ENCODE measurements at places on chromosomes 7 and 10. TPM values are rescaled to one million over a fixed set of nuclear protein-coding genes. Genes with fewer than 3 reads are reported as not detected.

Gene DYNC1I1
- total RNA-seq: 42.6 TPM

DNA sequence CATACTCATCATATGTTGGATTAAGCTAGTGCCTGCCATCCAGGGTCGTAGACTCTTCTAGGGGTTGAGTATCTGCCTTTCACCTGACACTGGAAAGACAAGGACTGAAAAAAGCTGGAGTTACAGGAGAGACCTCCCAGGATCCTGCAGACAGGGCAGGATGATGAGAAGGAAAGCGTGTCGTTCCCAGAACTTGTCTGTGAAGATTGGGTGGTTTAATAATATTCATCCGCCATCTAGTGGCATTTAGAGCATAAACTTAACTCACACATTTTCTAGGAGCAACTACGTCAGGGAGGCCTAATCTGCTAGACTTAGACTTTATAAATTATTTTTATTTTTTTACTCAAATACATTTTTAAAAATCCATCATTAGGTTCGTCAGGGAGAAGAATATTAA is 59.6 kb downstream of the ADRB1 start:
- DNase-seq: no peak

DNA sequence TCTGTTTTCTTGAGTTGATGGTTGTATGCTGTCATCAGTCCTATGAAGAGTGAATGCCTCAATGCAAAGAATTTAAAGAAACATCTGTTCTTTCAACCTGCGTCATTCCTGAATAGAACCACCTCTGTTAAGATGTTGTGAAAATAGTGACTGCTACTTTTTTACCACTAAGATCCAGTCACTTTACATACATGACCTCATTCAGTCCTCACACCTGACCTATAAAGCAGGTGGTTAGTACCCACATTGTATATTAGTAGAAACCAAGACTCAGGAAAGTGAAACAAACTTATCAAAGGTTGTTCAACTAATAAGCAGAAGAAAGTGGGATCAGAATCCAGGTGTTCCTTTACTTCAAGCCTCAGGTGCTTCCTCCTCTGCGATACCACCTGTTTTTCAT is 64.8 kb downstream of the ITGB8 start:
- no peak for DNase-seq

DNA sequence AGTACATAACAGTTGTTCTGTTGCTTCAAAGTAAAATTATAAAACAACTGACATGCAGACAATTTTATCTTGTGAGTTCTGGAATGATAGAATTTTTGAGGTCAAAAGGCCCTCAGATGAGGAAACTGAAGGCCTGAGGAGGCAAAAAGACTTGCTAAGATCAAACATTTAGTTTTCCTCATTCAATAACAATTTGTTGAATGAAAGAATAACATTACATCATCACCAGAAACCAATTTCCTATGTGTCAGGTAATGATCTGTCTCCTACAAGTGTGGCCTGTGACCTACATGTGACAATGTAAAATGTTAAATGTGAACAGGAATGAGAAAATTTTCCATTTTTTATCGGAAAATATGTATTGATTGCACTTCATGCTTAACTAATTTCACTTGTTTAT is 16.6 kb upstream of the ASB4 start:
- no peak for DNase-seq
